Bronchial smooth muscle cell (primary cell): ENCODE measurements at places on chromosomes 6 and 20. TPM values are rescaled to one million over a fixed set of nuclear protein-coding genes. Genes with fewer than 3 reads are reported as not detected.

The RPP21 gene
- 24.4 and 34.2 TPM in 2 replicates for total RNA-seq

The PPIL6 gene
- 1.4 and 3.5 TPM in 2 replicates for total RNA-seq

The PSMB9 gene
- total RNA-seq: 48.1 and 49.2 TPM in 2 replicates

The SMLR1 gene
- not detected in 2 replicates for total RNA-seq

The ISM1 gene
- under 0.01 and 0.09 TPM in 2 replicates for total RNA-seq

The ULBP3 gene
- total RNA-seq: 8.4 and 9.5 TPM in 2 replicates

The C20orf141 gene
- 0.32 TPM in 1 of 2 replicates, not detected in the other for total RNA-seq

The CGA gene
- total RNA-seq: 0.16 TPM in 1 of 2 replicates, not detected in the other

The C20orf96 gene
- total RNA-seq: 3.2 and 3.6 TPM in 2 replicates

The OR2B6 gene
- not detected in 2 replicates for total RNA-seq

The COL21A1 gene
- 5.4 and 15.5 TPM in 2 replicates for total RNA-seq

The LTA gene
- total RNA-seq: not detected in 2 replicates

The PLEKHG1 gene
- total RNA-seq: 0.32 and 3.3 TPM in 2 replicates

The ZSCAN31 gene
- total RNA-seq: 38.8 and 53.0 TPM in 2 replicates

The PDSS2 gene
- total RNA-seq: 7.1 and 8.8 TPM in 2 replicates

The MMP24 gene
- 0.09 and 0.47 TPM in 2 replicates for total RNA-seq

The PROKR2 gene
- total RNA-seq: not detected in 2 replicates

The LATS1 gene
- 3.9 and 4.9 TPM in 2 replicates for total RNA-seq

The MAPK13 gene
- 5.2 and 10.2 TPM in 2 replicates for total RNA-seq

The LIME1 gene
- total RNA-seq: 2.4 and 3.0 TPM in 2 replicates

The TMEM217 gene
- total RNA-seq: 1.3 and 2.0 TPM in 2 replicates

The ABHD16B gene
- total RNA-seq: under 0.01 TPM in 1 of 2 replicates, not detected in the other

The C20orf204 gene
- 0.47 and 0.60 TPM in 2 replicates for total RNA-seq

The DNMT3B gene
- 1.1 and 1.5 TPM in 2 replicates for total RNA-seq

The HLA-DQA1 gene
- 0.16 TPM in 1 of 2 replicates, not detected in the other for total RNA-seq

The FAM209B gene
- 0.34 TPM in 1 of 2 replicates, not detected in the other for total RNA-seq

The NHLRC1 gene
- 2.2 and 3.6 TPM in 2 replicates for total RNA-seq

The ADGB gene
- not detected in 2 replicates for total RNA-seq

The DLL1 gene
- under 0.01 and 0.09 TPM in 2 replicates for total RNA-seq

The RCAN2 gene
- 0.09 and 1.6 TPM in 2 replicates for total RNA-seq

The THEMIS gene
- total RNA-seq: not detected in 2 replicates

The OOEP gene
- not detected in 2 replicates for total RNA-seq

The COL9A1 gene
- not detected in 2 replicates for total RNA-seq

The EEF1A2 gene
- total RNA-seq: 0.43 and 0.79 TPM in 2 replicates

The OR2B3 gene
- total RNA-seq: not detected in 2 replicates

The SSTR4 gene
- total RNA-seq: not detected in 2 replicates

The DEFB132 gene
- not detected in 2 replicates for total RNA-seq

The SLC2A10 gene
- 40.6 and 42.4 TPM in 2 replicates for total RNA-seq

The RPL7L1 gene
- 51.9 and 80.4 TPM in 2 replicates for total RNA-seq

The METTL24 gene
- 0.16 and 0.43 TPM in 2 replicates for total RNA-seq

The PTK6 gene
- total RNA-seq: 0.09 and 0.16 TPM in 2 replicates

The ASIP gene
- total RNA-seq: not detected in 2 replicates

The PABPC1L gene
- 6.8 and 15.5 TPM in 2 replicates for total RNA-seq

The CCN6 gene
- not detected in 2 replicates for total RNA-seq

The APOBEC2 gene
- total RNA-seq: not detected in 2 replicates

The CPNE5 gene
- 0.47 TPM in 1 of 2 replicates, not detected in the other for total RNA-seq
